ENCODE measurements at places on chromosomes 11 and 22.

DNA sequence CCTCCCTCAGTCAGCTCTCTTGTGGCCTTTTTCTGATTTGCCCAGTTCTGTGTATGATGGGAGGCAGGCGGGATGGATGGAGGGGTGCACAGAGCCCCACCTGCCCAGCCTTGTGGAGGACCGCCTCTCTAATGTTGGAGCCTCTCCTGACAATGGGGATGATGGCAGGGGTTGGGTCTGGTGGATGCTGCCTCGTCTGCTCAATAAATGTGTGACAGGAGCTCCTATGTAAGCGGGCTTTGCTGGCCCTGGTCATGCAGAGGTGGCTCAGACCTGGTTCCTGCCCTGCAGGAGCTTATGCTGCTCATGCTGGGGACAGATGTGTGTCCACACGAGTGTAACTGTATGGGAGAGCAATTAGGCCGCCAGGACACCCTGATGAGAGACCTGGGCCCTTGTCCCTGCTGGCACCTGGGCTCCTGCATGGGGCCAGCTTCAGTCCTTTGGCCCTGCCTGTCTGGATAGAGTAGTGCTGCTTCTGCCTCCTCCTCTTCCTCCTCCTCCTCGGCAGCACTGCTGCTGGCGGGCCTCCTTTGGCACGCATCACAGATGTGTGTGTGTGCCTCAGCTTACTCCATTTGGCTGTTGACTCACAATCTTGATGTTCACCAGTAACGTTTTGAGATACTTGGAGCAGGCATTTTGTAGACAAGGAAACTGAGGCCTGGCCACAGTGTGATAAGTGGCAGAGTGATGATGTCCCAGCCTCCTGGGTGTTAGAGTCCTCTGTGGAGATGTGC lies 131.0 kb downstream of the TBC1D22A start:
- DNase-seq: no peak

GRCh38 chr11:43723617-43724016 lies 43.1 kb downstream of the HSD17B12 start:
- DNase-seq: no peak

DNA sequence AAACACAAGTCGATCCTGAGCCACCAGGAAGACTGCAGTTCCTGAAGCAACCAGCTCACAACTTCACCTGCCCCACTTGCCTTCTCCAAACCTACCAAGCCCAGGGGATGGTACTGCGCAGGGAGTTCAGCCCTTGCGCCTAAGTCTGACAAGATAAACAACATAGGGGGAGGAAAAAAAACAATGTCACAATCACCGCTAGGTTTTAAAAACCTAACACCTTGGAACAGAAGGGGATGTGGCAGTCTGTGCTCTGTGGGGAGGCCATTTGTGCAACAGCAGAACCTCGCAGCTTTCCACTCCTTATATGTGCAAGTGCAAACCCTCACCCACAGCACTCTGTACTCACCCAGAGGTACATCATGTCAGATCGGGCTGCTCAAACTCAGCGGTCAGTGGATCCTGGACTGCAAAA lies 134.2 kb downstream of the RBFOX2 start:
- no peak for DNase-seq

- DNase-seq: no peak
Observed at GRCh38 chr11:99987821-99988470, 699.1 kb upstream of the ARHGAP42 start.

DNA sequence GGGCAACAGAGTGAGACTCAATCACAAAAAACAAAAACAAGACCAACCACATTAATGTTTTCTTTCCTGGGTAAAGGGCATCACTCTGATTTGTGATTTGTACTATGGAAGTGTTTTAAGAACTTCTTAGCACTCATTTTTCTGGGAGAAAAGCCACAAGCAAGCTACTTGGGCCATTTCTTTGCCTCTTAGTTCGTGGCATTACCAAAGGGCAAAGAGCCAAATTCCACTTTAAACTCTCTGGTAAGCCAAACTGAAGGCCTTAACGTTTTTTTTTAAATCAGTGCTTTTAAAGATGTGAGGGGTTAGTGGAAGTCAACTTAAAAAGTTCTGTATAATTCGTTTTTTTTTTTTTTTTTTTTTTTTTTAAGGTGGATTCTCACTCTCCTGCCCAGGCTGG lies 36.9 kb downstream of the CAT start:
- DNase-seq: no peak

All from NCI-H146 (cell line).